ENCODE measurements at places on chromosomes 11 and 22. TPM values are rescaled to one million over a fixed set of nuclear protein-coding genes. Genes with fewer than 3 reads are reported as not detected.

The CHRM1 gene
- not detected for total RNA-seq

The RAC2 gene
- total RNA-seq, result 1,117 TPM

The CDC45 gene
- total RNA-seq, result 65.7 TPM

The YAP1 gene
- not detected for total RNA-seq

DNA sequence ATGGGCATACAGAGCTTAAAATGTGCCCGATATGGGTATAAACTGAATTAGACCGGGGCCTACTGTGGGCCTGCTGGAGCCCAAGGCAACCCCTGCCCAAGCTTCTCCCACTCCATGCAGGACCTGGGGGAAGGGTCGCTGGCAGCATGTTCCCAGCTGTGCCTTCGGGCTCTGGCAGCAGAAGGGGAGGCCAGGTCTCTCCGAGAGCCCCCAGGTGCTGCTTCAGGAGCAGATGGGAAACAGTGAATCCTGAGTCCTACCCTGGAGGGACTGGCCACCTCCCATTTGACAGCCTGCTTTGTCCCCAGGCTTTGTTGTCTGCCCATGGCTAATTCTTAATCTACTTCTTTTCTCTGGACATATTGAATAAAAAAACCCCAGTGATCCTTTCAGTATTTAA is 315.6 kb upstream of the B3GAT1 start:
- H3K4me3 ChIP-seq, result no peak overlapping the region
- DNase-seq, result no peak
- H3K36me3 ChIP-seq, result no peaks in the 10 kb centered on the region
- H3K27me3 ChIP-seq, result peaks cover 9% of the 10 kb centered on the region
- no peak overlapping the region for H3K27ac ChIP-seq
- no peaks in the 10 kb centered on the region for H3K4me1 ChIP-seq

The SLC17A6 gene
- total RNA-seq, result not detected

The IGSF9B gene
- total RNA-seq, result 142 TPM

DNA sequence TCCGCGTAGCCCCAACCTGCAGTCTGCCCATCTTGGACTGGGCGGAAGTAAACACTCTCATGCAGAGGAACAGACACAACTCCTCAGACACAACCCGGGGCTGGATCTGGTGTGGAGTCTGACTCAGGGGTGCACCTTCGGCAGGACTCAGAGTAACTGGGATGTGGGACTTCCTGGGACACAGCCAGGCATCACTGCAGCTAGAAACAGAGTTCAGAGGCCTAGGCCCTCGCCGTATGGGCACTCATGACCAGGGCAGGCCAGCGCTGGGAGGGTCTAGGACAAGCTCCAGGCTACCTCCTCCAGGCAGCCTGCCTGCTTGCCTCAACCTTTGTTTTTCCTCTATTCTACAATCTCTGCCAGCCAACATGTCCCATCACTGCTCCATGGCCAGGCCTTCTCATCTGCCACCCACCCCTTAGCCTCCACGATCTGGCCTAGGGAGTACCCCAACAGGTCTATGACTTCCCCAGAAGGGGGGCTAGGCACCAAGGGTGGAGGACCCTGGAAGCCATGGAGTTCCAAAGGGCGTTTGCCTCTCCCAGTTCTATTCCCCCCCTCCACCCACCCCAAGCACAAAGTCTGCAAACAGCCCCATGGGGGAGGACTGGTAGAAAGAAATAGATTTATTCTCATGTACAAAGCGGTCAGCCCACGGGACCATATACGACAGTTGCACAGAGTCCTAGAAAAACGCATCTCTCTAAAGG is 98.5 kb downstream of the PDE2A start:
- no peak overlapping the region for H3K27ac ChIP-seq
- DNase-seq, result no peak
- H3K4me3 ChIP-seq, result no peak overlapping the region

GRCh38 chr11:124746621-124747243 is 5.3 kb downstream of the VSIG2 start:
- no peaks in the 10 kb centered on the region for H3K36me3 ChIP-seq
- H3K4me1 ChIP-seq, result peaks cover 38% of the 10 kb centered on the region
- peak overlapping the region; percentile 92 for H3K27ac ChIP-seq

DNA sequence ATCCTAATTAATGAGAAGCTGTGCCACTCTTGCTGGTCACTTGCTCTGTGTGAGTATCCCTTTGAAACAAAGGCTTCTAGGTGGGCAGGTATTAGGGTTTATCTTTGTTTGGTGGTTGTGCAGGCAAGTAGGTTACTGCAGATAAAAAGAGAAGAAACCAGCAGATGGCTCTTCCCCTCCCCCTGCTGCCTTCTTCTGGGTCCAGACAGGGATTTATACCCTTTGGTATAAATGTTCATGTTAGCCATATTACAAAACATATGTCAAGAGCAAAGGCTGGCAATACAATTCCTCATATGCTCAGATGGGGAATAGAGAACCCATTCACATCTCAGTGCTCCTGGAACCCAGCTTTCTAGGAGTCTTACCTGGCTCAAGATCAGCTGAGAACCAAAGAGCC is 109.9 kb downstream of the NAV2 start:
- DNase-seq, result no peak
- no peak overlapping the region for H3K27ac ChIP-seq
- H3K4me3 ChIP-seq, result no peak overlapping the region
- H3K36me3 ChIP-seq, result no peaks in the 10 kb centered on the region
- H3K4me1 ChIP-seq, result no peaks in the 10 kb centered on the region

DNA sequence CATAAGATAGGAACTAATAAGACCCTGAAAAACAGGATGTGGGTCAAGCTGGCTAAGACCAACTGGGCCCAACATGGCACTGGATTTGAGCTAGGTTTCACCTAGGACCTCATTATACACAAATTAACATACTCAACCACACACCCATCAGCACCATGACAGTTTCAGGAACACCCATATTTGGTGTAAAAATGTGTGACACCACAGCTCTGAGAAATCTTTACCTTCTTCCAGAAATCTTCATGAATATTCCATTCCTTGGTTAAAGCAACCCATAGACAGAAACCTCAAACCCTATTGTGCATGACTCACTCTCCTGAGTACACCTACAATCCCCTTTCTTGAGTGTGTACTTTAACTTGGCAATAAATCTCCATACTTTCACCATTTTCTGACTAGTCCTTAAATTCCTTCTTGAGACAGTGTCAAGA is 378.8 kb downstream of the DYNC2H1 start:
- no peaks in the 10 kb centered on the region for H3K27me3 ChIP-seq
- no peak overlapping the region for H3K4me3 ChIP-seq
- no peak overlapping the region for H3K27ac ChIP-seq
- no peaks in the 10 kb centered on the region for H3K36me3 ChIP-seq
- H3K4me1 ChIP-seq, result peaks cover 10% of the 10 kb centered on the region

Data from activated CD4-positive, alpha-beta T cell treated with anti-CD3 and anti-CD28 coated beads, Interleukin-2, amount 10 ng/mL, durations not matched to agents 7 days and 5 days (primary cell).